ENCODE measurements at places on chromosomes 1 and 21.

GRCh38 chr21:19010251-19010650 is 606.7 kb upstream of the TMPRSS15 start:
- DNase-seq, result no peak

GRCh38 chr1:246708166-246708565 is 16.0 kb upstream of the SCCPDH start:
- DNase-seq, result no peak

GRCh38 chr1:230518511-230518910 is 92.4 kb upstream of the PGBD5 start:
- no peak for DNase-seq

DNA sequence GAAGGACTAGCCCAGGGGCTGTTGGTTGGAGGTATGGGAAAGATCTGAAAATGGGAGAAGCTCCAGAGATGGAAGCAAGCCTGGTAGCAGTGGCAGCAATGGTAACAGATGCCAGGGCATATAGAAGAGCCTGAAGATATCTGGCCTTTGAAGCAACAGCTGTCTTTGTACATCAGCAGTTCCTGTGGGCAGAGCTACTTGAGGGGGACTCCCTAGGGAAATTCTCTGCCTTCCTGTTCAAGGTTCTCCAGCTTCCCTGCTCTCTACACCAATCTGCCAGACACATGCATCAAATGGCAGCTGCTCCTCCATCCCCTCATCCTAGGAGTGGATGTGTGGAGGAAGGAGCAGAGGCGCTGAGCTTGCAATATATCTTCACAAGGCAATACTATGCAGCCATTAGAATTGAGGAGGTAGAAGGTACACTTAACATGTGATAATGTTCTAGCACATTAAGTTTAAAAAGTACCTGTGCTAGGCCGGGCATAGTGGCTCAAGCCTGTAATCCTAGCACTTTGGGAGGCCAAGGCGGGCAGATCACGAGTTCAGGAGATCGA is 2.2 kb downstream of the TMEM35B start:
- no peak for DNase-seq

DNA sequence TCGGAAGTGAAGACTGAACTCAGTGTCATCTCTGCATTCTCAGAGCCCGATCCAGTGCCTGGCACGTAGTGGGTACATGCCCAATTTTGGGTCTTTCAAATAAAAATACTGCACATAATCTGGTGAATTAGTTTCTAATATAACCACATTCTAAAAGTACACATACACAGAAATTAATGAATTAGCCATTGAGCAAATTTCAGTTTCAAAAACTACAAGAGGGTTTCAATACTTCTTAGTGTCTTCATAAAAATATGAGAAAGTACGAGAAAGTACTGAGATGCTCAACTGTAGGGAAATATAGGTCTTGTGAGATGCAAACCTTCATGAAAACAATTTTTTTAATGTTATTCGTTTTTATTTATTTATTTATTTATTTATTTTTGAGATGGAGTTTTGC is 86.9 kb downstream of the SMYD2 start:
- DNase-seq, result no peak

DNA sequence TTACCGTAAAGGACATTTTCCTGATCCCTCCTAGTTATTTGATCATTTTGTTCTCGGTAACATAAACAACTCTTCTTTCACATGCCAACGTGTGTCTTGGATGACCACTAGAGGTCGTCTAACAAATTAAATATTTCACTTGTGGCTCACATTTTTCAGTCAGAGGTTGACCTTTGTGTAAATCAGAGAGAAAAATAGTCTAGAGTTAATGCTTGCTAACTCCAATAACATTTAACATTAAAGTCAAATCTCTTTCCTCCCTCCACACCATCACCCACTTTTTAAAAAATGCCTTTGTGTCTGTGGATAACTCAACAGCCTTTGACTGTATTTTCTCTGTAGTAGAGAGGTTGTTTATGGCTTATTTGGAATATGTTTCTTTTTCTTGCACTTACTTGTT is 220.5 kb upstream of the B3GALT2 start:
- DNase-seq, result no peak

GRCh38 chr1:43346636-43347035 is 9.0 kb downstream of the MPL start:
- no peak for DNase-seq
